ENCODE measurements at places on chromosomes 2 and 18.

- no peak for DNase-seq
Observed at GRCh38 chr2:88184762-88185161, 14.6 kb downstream of the THNSL2 start.

DNA sequence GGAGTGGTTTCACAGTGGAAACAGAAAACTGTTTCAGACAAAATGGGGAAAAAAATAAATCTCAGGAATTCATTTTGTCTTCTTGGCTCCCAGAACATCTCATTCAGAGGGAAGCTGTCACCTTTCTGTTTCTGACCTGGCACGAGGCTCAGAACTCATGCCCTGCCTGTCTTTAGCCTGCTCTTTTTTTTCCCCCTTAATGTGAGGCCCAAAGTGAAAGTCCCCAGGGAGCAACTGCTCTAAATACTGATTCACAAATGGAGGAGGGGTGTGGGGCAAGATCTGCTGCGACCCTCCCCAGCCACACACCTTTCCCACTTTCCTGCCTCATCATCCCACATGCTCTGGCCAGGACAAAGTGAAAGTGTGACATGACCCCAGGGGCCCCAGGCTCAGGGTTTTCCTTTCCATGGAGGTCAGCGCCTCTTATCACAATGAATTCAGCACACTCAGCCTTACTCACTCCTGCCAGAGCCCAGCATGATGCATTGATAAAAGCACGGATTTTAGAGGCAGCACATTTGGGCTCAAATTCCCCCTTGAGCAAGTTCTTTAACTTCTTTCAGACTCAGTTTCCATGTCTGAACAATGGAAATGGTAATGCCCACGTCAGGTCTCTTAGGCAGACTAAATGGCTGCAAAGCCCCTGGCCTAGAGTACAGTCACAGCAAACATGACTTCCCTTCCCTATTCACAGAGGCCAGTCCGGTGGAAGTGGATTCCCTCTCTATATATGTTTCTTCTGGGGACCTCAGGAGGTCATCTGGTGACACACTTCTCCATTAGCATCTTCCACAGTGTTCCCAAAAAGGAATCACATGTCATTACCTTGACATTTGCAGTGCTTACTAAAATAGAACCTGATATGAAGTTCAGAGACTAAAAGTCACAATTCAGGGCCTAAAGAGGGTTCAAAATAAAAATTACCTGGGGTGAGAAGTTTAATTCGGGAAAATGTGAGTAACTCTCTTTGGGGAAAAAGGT lies 55.3 kb upstream of the TMEM163 start:
- no peak for DNase-seq

GRCh38 chr18:59488899-59489298 lies 129.8 kb upstream of the LMAN1 start:
- DNase-seq = no peak

DNA sequence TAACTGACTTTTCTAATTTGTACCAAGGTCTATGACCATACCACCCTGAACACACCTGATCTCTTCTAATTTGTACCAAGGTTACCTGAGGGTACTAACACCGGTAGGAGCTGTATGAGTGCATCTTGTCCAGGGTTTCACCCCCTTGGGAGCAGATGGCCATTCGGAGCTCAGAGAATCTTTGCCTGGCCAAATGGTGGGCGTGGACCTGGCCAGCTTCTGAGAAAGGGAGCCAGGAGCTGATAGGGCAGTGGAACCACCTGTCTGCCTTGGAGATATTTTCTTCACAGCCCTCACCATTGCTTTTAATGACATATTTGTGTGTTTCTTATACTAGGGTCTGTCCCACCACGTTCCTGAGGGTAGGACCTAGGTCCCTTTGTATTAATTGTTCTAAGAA lies 188.9 kb downstream of the LDLRAD4 start:
- no peak for DNase-seq

DNA sequence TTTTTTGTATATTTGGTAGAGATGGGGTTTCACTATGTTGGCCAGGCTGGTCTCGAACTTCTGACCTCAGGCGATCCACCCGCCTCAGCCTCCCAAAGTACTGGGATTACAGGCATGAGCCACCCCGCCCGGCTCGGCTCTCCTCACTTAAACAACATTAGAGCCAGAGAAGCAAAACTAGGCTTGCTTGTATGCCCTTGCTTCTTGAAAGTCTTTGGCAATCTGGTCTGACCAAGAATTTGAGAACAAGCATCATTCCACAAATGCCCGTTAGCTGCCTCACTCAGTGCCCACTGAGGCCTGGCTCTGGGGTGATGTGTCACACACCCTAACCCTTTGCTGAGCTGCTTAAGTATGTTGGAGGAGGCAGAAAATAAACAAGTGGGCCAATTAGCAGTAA lies 33.5 kb downstream of the SOWAHC start:
- DNase-seq = no peak

GRCh38 chr2:74045454-74045853 lies 60.7 kb downstream of the TET3 start:
- DNase-seq = no peak

Data from activated CD8-positive, alpha-beta memory T cell treated with anti-CD3 and anti-CD28 coated beads for 4 hours (primary cell).